Stimulated activated CD4-positive, alpha-beta T cell treated with anti-CD3 and anti-CD28 coated beads, TNF-alpha, amount 100 ng/mL, for 1 hour (primary cell): ENCODE measurements at places on chromosomes 13 and 19.

- DNase-seq, result peak; percentile 49
These were observed 7.9 kb downstream of the PIP5K1C start for GRCh38 chr19:3692141-3693024.

GRCh38 chr13:27076421-27076820 lies 95.2 kb downstream of the USP12 start:
- DNase-seq, result no peak

- DNase-seq, result peak; percentile 50
These were observed at the start of gene IL4I1 for GRCh38 chr19:49896863-49897621. Gene IL4I1, minus strand, starts transcription at chr19:49896887. Its CDS starts 727 bp downstream, at chr19:49896160.

DNA sequence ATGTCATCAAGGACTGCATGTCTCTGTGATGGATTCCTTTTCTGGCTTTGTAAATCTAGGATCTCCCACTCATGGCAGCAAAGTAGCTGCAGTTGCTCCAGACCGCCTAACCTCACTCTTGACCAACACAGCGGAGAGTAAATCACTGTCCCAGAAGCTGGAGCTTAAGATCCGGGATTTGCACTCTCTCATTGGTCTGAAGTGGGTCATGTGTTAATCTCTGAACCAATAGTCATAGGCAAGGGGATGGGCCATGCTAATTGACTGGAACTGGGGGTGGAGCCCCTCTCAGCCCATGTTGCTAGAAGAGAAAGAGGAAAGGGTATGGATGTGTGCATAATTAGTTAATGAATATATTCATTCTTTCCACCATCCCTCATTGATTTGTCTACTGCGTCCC lies 34.0 kb downstream of the VAV1 start:
- no peak for DNase-seq

GRCh38 chr13:76707360-76707759 lies 178.8 kb downstream of the KCTD12 start:
- DNase-seq, result no peak

GRCh38 chr13:28459911-28460310 lies 35.0 kb downstream of the FLT1 start:
- DNase-seq, result no peak

- DNase-seq, result no peak
These were observed 35.7 kb downstream of the ZNF493 start for GRCh38 chr19:21432590-21432989.

- no peak for DNase-seq
These were observed 826.3 kb downstream of the EFNB2 start for GRCh38 chr13:105709181-105709580.

DNA sequence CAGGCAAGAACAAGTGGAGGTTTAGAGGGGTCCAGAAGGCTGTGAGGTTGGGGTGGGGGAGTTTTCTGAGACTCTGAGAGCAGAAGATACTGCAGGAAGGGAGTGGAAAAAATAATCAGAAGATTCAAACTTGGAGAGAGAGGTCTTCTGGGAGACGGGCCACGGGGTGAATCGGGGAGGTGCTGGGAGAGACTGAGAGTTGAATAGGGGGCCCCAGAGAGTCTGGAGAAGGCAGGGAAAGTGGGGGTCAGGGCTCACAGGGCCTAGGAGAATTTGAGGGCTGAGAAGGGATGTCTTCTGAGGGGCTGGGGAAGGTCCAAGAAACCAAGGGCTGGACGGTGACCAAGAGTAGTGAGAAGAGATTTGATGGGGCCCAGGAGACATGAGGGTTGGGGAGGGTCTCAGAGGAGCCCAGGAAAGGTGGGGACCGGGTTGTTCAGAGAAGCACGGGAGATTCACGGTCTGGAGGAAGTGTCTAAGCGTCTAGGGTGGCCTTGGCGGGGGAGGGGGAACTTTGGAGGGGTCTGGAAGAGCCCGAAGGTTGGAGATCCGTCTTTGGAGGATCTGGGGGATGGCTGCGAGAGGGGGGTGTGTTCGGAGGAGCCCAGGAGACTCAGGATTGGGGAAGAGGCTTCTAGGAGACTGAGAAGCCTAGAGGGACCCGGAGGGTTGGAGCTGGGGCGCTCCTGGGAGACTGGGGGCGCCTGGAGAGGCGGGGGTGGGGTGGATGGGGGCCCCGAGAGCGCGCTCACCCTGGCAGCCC lies 1.5 kb downstream of the KCNC3 start:
- no peak for DNase-seq

DNA sequence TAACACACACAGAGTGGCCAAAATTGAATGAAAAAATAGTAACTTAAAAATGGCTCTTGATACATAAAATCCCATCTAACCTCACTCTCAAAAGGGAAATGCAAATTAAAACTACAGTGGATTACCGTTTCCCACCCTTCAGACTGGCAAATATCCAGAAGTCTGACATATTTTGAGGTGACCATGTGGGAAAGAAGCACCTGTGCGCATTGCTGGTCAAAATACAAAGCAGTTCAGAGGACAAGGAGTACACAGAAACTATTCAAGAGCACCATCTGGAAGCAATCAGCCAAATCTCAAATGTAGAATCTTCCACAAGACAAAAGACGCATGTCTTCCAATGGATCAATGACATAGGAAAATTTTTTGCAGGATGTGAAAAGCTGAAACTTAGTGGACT lies 23.2 kb downstream of the NALCN start:
- DNase-seq, result no peak

- no peak for DNase-seq
These were observed 170.7 kb downstream of the DCT start for GRCh38 chr13:94308832-94309231.

DNA sequence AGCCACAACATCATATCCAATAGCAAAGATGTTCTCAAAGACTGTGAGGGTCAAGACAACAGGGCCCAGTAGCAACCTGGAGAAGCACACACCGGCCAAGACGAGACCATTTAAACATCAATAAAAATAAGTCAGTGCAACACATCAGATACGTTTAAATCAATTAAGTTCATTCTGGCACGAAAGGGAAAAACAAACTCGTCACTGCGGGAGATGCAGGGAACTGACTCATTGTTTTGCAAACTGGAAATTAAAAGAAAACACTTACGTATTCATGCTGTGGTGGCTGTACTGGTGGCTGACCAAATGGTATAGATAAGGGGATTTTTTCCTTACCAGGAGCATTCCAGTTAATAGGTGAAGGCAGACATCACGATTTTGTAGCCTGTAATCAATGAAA lies 26.3 kb upstream of the SLC15A1 start:
- no peak for DNase-seq

DNA sequence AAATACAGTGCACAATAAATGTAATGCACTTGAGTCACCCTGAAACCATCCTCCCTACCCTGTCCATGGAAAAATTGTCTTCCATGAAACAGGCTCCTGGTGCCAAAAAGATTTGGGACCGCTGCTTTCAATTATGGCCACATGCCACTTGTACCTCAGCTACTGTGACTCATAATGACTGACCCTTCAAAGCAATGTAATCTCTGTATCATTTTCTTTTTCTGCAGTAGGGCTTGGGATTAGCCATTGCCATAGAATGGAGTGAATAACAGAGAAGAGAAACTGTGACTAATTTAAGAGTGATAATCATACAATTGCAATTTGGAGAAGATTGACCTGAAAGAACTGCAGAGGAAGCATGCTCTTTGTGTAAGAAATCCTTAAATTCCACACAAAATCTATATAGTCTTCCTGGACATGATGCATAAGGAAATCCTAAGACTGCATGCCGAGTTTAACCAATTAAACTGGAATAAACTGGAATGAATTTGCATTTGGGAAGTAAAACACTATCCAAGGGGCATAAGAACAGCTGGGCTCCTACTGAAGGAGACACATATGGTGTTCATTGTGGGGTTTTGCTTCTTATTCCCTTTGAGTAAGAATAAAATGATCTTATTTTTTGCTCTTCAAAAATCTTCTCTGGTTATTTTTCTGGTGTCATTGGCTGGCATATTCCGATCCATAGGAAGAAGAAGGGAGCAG lies 59.5 kb upstream of the SLC7A1 start:
- no peak for DNase-seq

GRCh38 chr13:67821606-67822005 lies 591.5 kb upstream of the PCDH9 start:
- no peak for DNase-seq

DNA sequence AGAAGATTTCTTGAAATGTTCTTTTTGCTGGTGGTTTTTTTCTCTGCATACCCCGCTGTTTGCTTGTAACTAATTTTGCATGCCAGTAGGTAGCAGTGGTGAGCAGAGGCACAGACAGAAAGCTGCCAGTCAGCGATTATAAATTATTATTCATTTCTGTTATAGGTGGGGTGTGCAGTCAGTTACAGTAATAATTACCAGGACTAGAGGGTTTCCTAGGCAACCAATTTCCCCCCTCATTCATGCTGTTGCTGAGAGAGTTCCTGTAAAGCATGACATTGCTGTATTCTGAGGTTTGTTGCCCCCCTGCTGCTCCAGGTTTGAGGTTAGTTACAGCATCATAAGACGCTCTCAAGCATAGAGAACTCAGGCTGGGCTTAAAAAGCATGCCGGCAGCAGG lies 104.5 kb downstream of the URI1 start:
- no peak for DNase-seq

DNA sequence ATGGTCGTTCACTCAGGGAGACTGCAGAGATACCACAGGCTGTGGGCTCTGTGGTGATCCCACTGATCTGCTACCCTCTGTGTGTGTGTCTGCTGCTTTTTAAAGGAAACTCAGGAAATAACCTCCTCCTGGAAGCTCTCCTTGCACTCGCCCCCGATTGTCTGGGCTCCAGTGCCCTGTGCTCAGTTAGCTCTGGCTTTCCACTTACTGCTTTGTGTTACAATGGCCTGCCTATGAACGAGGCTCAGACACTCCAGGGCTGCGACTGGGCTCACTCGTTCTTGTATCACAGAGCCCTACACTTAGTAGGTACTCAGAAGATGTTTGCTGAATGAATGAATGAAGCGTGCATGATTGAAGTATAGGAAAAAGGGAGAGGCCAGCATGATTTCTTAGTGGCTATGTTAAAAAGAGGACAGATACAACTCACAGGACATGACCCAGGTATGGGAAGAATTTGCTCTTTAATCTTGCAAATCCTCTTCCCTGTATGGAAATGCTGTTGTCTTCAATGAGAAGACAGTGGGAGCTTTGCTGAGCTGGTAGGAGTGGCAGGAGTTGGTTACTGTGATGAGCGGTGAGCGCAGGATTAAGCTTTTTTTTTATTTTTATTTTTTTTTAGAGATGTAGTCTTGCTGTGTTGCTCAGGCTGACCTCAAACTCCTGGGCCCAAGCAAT lies 26.4 kb downstream of the B3GLCT start:
- no peak for DNase-seq

GRCh38 chr13:105565136-105565727 lies 970.2 kb downstream of the EFNB2 start:
- no peak for DNase-seq

- no peak for DNase-seq
These were observed 3.3 kb upstream of the CHAMP1 start for GRCh38 chr13:114310956-114311355.

- peak; percentile 3 for DNase-seq
These were observed 418.9 kb downstream of the KLF12 start for GRCh38 chr13:73715114-73715910.

- no peak for DNase-seq
These were observed 38.9 kb upstream of the NPAS1 start for GRCh38 chr19:46980761-46981160.

- no peak for DNase-seq
These were observed 299.0 kb downstream of the KLF12 start for GRCh38 chr13:73835138-73835721.

- no peak for DNase-seq
These were observed 6.6 kb downstream of the GRIN3B start for GRCh38 chr19:1006711-1007398.

DNA sequence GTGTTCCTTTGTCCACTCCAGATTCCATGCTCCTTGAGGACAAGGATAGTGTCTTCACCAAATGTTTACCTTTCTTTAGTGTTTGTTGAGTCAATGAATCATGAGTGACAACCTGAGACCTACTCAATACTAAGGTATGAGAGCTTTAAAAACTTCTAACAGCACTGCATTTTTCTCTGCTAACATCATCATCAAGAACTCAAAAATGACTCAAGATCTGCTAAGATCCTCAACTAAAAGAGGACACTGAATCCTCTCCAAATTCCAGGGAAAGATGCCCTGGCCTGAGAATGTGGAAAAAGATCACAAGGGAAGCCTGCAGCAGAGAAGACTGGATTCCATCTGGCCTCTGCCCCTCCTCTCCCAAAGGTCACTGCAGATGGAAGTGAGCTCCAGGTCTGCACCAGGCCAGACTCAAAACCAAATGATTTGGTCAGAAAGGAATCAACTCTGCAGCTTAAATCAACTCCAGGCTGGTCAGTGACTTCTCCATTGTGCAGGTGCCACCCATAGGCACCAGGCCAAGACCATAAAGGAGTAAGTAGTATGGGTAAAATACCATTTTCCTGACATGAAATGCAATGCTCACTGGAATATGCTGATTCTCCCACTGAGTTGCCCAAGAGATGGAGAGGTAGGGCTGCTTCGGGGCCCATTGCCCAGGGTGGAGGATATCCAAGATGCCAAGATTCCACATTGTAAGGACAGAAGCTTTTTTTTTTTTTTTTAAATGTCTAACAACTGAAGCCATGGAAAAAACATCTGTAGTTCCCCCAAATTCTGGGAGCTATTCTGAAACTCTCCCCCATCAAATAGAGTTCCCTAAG lies 89.5 kb upstream of the DOCK9 start:
- DNase-seq, result no peak

DNA sequence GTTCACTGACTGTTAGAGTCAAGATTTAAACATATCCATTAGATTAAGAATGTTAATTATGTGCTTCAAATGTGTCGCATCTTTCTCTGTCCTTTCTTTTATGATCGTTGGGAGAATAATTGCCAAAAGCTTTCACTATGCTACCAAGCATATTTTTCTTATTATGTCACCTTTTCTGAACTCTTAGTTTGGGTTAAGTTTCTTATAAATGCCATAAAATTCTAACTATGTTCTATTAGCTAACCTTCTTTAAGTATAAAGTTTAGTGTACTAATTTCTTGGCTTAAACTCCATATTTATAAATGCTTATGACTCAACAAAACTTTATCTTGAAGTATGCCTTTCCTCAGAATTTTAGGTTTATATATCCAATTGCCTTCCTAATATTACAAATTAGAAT lies 1759.4 kb downstream of the PCDH9 start:
- DNase-seq, result no peak

DNA sequence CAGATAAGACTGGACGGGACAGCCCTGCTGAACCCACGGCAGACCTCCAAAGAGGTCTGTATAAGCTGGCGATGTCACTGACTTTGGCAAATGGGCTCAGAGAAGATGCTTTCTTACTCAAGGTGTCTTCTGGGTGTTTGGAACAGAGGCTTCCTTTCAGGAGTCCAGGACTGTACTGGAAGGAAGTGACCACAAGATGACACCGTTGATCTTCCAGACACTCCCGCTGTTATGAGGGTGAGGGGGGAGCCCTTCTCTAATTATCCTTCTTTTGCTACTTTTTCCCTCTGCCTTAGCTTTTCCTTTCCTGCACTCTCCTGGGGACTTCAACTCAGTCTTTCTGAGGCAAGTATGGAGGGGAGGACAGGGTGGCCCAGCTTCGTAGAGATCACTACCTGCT lies 65.2 kb upstream of the ZNF599 start:
- no peak for DNase-seq

- no peak for DNase-seq
These were observed 505.6 kb downstream of the KCTD12 start for GRCh38 chr13:76380446-76381065.

GRCh38 chr13:109569958-109570711 lies 216.2 kb downstream of the IRS2 start:
- DNase-seq, result no peak
